ENCODE measurements at places on chromosomes 5 and 9.
A peak's percentile ranks its signal among the peaks of the same experiment; 100 is the strongest.

DNA sequence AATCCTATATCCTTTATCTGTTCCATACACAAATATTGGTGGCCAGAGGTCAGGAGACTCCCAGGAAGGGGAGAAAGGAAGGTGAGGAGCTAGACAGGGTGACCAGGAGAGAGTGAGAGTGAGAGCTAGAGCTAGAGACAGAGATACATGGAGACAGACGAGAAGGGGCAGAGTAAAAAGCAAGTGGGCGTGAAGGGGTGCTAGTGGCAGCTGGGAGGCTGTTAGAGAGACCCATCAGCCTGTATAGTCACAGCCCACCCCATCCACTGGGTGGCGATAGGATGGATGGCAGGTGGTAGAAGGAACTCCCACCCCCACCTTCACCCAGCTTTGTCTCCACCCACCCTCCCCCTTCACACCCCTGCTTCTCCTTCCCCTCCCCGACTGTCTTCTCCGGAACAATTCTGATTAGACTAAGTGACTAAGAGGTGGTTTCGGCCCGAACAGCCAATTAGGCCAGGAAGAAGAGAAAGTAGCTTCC is 32.8 kb downstream of the PCDH1 start:
- no peak for DNase-seq

- no peak for DNase-seq
Measured at GRCh38 chr5:78527925-78528324, 120.6 kb downstream of the LHFPL2 start.

GRCh38 chr5:172178301-172178987 is 9.6 kb downstream of the STK10 start:
- no peak for DNase-seq

DNA sequence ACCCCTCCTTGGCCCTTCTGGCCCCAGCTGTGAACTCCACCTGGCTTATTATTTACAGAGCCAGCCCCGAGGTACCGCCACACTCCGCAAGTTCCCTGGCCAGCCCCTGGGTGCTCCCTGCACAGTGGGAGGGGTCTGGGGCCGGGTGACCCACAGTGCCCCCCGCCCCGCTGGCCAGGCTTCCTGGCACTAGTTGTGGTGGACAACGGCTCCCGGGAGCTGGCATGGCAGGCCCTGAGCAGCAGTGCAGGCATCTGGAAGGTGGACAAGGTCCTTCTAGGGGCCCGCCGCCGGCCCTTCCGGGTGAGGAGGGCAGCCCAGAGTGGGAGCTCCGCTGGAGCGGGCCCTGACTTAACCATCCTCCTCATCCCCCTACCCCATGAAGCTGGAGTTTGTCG is 3.9 kb downstream of the MAMDC4 start:
- DNase-seq, result no peak

DNA sequence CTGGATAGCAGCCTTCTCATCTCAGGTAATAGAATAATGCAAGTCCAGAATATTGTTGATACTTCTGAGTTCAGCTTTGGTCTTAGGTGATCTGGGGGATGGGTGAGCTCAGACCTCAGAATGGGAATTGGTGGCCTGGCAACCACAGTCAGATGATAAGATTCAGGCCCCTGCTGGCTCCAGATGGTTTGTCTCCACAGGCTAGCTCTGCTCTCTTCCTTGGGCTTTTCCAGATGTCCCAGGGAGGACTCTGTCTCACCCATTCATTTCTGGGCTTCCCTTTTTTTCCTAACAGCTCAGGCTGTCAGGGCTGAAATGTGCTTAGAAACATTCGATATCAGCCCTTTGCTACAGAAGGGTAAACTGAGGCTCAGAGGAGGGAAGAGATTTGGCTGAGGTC is 17.6 kb upstream of the TNFSF15 start:
- no peak for DNase-seq

- DNase-seq, result no peak
Measured at GRCh38 chr5:157922026-157922425, 63.1 kb upstream of the CLINT1 start.

DNA sequence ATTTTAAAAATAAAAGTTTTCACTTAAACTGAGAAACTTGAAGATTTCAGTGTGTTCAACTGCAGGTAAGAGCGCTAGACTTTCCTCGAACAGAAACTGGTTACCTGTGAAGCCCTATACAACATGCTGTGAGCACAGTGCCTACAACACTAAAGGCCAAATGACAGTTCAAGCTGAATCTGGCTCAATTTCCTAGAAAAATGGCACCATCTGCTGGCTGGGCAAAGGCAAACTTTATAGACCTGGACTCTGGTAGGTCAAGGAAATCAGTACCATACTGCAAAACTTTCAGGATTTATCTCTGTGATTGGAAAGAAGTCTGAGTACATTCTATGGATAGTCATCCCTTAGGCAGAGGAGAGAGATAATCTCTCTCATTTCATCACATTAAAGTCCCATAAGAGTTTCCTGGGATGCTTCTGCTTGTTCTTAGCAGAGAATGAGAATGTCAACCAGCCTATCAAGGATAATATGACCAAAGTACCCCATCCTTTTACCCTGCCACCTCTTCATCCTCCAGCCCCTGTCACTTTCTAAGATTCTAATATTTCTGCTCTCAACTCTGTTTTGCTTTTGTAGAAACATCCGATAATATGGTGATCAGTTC is 31.8 kb upstream of the FOXB2 start:
- peak; percentile 20 for DNase-seq

DNA sequence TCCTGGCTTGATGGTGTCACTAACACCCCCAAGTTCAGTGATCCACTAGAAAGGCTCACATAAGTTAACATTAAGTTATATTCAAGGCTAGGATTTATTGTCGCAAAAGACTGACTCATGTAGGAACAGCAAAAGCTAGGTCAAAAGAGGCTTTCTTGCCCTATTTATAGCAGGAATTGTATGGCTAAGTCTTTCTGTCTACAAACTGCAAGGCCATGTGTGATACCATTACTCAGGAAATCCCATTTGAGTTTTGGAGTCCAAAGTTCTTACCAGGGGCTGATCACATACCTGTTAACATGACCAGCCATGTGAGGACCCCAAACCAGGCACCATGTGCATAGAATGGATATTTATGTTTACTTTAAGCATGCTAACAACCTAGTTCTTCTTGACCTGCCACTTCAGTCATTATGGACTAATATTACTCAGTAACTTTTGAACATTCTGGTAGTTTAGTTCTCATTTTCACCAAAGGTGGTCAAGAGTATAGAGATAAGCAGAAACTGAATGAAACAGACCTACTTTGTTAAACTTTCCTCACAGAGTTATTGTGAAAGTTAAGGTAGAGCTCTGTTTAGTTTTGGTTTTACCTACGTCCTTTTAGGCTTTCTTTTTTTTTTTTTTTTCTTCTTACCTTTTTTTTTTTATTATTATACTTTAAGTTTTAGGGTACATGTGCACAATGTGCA is 281.1 kb downstream of the FER start:
- DNase-seq, result no peak
